ENCODE measurements at places on chromosomes 16 and 17.
A peak's percentile ranks its signal among the peaks of the same experiment; 100 is the strongest.

DNA sequence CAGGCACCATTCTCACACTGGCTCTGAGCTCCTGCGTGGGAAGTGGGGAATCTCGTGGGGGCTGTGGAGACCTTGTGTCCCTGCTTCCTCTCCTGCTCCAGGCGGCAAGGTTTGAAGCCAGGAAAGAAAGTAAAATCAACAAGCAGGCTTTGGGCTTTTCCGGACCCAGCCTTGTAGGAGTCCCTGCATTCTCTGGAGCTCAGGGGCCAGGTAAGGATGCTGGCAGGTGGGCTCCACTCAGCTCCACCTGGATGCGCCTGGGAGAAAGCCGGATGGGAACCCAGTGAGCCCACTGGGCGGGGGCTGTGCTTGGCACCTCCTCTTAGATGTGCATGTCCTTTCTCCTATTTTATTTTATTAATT is 362.5 kb downstream of the SEC14L1 start:
- no peaks in the 10 kb centered on the region for H3K27me3 ChIP-seq
- DNase-seq = no peak
- peaks cover 7% of the 10 kb centered on the region for H3K4me1 ChIP-seq

DNA sequence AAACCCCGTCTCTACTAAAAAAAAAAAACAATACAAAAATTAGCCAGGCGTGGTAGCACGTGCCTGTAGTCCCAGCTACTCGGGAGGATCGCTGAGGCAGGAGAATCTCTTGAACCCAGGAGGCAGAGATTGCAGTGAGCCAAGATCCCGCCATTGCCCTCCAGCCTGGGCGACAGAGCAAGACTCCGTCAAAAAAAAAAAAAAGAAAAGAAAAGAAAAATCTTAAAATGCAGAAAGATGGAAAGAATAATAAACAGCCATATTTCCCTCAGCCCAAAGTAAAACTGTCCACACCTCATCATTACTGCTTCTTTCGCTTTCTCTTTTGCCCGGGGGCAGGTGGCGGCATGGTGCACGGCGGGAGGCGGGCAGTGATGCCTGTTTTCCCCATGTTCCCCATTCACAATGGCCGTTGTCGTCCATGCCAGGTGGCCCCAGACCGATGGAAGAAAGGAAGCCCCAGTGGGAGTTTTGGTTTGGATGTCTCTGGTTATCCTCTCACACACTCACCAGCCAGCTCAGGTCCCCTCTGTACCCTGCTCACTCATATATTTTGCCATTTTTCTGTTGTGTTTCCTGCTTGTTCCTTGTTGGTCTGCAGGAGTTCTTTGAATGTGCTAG is 37.0 kb upstream of the PEMT start:
- H3K4me1 ChIP-seq = peaks cover 8% of the 10 kb centered on the region
- peak overlapping the region; percentile 81 for H3K4me3 ChIP-seq
- no peaks in the 10 kb centered on the region for H3K27me3 ChIP-seq
- H3K36me3 ChIP-seq = peaks cover 4% of the 10 kb centered on the region
- peak overlapping the region; percentile 91 for H3K27ac ChIP-seq

DNA sequence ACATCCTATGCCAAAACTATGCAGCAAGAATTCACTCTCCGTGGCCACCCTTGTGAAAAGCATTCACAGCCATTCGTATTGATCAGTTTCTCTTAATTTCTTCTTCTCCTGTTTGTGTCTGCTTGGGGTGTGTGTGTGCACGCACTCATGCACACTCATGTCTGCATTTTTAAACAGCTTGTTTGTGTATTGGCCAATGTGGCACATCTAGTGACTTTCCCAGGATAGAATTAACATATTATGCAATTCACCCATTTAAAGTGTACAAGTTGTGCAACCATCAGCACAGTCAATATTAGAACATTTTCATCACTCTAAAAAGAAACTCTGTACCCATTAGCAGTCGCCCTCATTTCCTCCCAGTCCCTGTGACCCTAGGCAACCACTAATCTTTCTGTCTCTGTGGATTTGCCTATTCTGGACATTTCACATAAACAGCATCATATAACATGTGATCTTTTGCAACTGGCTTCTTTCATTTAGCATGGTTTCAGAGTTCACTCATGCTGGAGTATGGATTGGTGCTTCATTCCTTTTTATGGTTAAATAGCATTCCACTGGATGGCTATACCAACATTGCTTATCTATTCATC is 20.1 kb downstream of the IRX3 start:
- no peaks in the 10 kb centered on the region for H3K36me3 ChIP-seq
- peaks cover 3% of the 10 kb centered on the region for H3K4me1 ChIP-seq
- no peak overlapping the region for H3K27ac ChIP-seq

DNA sequence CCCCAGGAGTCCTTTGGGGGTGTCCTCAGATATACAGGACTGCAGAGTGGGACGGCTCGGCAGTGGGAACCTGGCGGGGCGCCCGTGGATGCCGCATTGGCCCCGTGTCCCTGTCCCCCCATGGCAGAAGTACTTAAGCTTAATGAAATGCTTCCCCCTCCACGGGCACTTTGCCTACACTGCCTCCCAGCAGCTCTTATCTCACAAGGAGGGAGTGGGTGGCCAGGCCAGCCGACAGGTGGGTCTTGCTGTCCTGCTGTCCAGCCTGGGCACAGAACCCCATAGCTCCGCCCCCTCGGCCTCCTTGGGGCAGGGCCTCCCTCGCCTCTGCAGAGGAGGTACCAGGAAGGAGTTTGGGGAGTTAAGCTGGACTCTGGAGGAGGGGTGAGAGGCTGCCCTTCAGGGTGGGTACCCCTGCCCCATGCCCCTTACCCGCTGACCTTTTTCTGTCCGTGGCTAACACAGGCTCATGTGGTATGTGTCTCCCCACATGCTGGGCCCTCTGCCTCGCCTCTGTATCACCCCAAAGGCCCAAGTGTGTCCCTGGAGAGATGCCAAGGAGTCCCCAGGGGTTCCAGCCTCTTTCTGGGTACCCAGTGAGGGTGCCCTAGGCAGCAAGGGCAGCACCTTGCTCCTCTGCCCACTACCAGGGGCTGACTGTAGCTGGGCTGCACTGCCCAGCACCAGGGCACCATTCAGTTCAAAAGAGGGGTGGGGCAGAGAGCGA is 8.7 kb downstream of the THRA start:
- no peak for DNase-seq
- no peaks in the 10 kb centered on the region for H3K27me3 ChIP-seq
- H3K4me1 ChIP-seq = peaks cover 78% of the 10 kb centered on the region
- peaks cover 20% of the 10 kb centered on the region for H3K36me3 ChIP-seq
- peak overlapping the region; percentile 92 for H3K27ac ChIP-seq

GRCh38 chr17:14118951-14119350 is 49.6 kb downstream of the COX10 start:
- DNase-seq = no peak
- H3K27ac ChIP-seq = no peak overlapping the region
- peaks cover 26% of the 10 kb centered on the region for H3K4me1 ChIP-seq
- no peak overlapping the region for H3K4me3 ChIP-seq
- H3K27me3 ChIP-seq = no peaks in the 10 kb centered on the region
- H3K36me3 ChIP-seq = no peaks in the 10 kb centered on the region

DNA sequence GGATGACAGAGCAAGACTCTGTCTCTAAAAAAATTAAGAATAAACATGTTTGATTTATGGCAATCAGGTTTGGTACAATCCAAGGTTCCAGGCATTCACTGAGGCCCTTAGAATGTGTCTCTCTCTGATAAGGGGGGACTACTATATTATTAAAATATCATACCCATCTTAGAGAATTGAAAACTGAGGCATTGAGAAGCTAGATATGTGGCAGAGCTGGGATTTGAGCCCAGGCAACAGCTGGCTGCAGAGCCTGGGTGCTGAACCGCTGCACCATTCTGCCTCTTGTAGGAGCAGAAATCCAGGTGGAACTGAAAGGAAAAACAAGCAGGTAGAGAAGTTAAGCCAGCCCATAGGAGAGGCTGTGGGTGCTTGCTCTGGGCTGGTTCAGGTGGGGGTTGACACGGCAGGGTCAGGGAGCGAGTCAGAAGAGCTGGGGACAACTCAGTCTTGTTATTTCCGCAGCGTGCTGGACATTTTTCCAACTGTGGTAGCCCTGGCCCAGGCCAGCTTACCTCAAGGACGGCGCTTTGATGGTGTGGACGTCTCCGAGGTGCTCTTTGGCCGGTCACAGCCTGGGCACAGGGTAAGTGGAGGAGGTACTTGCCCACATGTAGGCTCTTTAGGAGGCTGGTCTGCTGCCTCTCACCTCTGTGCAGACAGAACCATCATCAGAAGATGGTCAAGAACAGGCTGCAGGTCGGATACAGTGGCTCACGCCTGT is 62.5 kb downstream of the WIPI1 start:
- no peaks in the 10 kb centered on the region for H3K27me3 ChIP-seq
- peaks cover 6% of the 10 kb centered on the region for H3K36me3 ChIP-seq
- no peak for DNase-seq
- no peak overlapping the region for H3K4me3 ChIP-seq
- peaks cover 18% of the 10 kb centered on the region for H3K4me1 ChIP-seq

DNA sequence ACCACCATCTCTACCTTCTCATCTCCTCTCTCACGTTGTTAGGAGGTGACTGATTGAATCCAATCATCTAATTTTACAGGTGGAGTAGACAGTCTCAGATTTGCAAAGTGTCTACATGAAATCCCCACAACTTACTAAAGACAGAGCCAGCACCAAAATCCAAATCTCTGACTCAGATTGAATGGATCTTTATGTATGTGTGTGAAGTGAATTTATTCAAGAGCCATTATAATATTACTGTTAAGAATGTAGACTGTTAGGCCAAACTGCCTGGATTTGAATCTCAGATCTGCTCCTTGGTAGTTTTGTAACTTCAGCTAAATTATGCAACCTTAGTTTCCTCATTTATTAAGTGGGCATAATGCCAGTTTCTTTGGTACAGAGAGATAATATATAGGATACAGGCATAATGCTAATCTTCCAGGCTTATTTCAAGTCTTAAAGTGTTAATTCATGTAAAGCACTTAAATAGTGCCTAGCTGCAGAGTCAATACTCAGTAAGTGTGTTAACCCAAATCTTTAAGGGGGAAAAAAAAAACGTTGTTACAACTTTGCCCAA is 12.7 kb downstream of the CNEP1R1 start:
- H3K4me3 ChIP-seq = no peak overlapping the region
- no peak for DNase-seq
- H3K4me1 ChIP-seq = no peaks in the 10 kb centered on the region
- peaks cover 40% of the 10 kb centered on the region for H3K36me3 ChIP-seq

- no peaks in the 10 kb centered on the region for H3K27me3 ChIP-seq
- no peak overlapping the region for H3K27ac ChIP-seq
- no peak for DNase-seq
- H3K4me3 ChIP-seq = no peak overlapping the region
Measured at GRCh38 chr16:27600381-27600780, 50.4 kb downstream of the KATNIP start.

DNA sequence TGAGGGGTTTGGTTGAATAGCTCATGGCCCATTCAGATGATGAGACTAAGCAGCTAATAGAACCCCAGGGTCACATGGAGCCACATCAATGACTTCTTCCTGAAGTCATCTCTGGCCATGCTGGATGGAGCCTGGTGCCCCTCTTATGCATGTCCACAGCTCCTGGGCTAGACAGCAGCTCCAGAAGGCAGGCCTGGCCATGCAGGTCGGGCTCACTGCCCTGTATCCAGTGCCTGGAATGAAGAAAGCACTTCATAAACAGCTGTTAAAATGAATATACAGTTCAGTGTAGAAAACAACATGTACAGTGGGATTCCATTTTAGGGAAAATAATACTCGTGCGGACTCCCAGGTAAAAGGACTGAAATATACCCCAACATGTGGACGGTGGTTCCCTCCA is 73.9 kb downstream of the GNAO1 start:
- no peak overlapping the region for H3K4me3 ChIP-seq
- DNase-seq = no peak
- peaks cover 8% of the 10 kb centered on the region for H3K36me3 ChIP-seq
- peak overlapping the region; percentile 56 for H3K27ac ChIP-seq

DNA sequence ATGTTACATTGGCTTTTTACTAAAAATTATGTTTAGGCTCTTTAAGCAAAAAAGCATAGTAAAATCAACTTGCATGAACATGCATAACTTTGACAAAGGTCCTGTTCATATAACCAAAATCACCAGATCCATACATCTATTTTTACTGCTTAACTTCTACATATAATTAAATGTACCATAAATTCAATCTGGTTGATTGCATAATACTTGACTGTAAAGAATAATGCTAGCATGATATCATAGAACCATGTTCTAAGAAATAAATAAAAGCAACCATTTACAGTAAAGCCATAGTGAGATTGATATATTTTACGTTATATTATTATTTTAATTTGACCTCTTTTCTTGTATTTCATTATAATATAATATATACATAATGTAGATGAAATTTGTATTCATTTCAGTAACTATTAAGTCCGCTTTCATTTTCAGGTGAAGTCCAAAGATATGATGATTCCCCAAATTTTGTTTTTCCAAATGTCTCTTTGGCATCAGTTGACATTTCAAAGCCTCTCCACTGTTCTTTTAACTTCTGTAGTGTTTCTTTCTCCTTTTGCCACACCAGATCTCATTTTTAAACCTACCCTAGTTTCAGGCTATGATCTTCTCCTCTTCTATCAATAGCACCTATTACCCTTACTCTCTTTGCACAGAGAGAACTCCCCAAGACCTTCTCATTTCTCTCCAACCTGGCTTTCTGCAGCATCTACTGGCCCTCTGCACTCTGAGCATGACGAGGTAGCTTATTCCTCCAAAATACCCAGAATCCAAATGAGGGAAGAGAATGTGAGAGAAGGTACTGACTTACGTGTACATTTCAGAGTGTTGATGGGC is 1.8 kb downstream of the APOH start:
- H3K4me3 ChIP-seq = no peak overlapping the region
- H3K36me3 ChIP-seq = no peaks in the 10 kb centered on the region
- no peaks in the 10 kb centered on the region for H3K4me1 ChIP-seq
- peaks cover 33% of the 10 kb centered on the region for H3K27me3 ChIP-seq

GRCh38 chr16:5533321-5533888 is 435.8 kb upstream of the EEF2KMT start:
- no peak overlapping the region for H3K27ac ChIP-seq
- no peaks in the 10 kb centered on the region for H3K4me1 ChIP-seq
- DNase-seq = no peak

- H3K36me3 ChIP-seq = no peaks in the 10 kb centered on the region
- no peaks in the 10 kb centered on the region for H3K4me1 ChIP-seq
- H3K27ac ChIP-seq = no peak overlapping the region
- H3K4me3 ChIP-seq = no peak overlapping the region
- no peak for DNase-seq
- H3K27me3 ChIP-seq = no peaks in the 10 kb centered on the region
Measured at GRCh38 chr17:71502443-71502842, 618.4 kb upstream of the SOX9 start.

- peak; percentile 63 for DNase-seq
- peaks cover 10% of the 10 kb centered on the region for H3K36me3 ChIP-seq
- H3K4me3 ChIP-seq = peak within 1 kb of the TSS; percentile 87
- H3K27me3 ChIP-seq = no peaks in the 10 kb centered on the region
Measured at GRCh38 chr17:42798383-42799380, at the start of the genes CNTD1 and COA3. Gene CNTD1 (plus strand): TSS chr17:42798861. CDS start chr17:42799068, 207 bp downstream. Gene COA3 (minus strand): TSS chr17:42798704. CDS start chr17:42798681, 23 bp downstream.

DNA sequence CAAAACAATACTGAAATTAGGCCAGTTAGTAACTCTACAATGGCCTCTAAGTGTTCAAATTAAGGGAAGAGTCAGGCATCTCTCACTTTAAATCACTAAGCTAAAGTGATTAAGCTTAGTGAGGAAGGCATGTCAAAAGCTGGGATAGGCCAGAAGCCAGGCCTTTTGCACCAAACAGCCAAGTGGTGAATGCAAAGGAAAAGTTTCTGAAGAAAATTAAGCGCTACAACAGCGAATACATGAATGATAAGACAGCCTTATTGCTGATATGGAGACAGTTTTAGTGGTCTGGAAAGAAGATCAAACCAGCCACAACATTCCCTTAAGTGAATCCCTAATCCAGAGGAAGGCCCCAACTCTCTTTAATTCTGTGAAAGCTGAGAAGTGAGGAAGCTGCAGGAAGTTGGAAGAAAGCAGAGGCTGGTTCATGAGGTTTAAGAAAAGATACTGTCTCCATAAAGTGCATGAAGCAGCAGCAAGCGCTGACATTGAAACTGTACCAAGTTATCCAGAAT is 12.1 kb downstream of the RFWD3 start:
- peaks cover 64% of the 10 kb centered on the region for H3K4me1 ChIP-seq
- no peaks in the 10 kb centered on the region for H3K27me3 ChIP-seq
- H3K36me3 ChIP-seq = peaks cover 64% of the 10 kb centered on the region
- H3K27ac ChIP-seq = peak overlapping the region; percentile 45

Measured in effector memory CD8-positive, alpha-beta T cell (primary cell).